H54 (cell line): ENCODE measurements at places on chromosomes 6 and 20.

DNA sequence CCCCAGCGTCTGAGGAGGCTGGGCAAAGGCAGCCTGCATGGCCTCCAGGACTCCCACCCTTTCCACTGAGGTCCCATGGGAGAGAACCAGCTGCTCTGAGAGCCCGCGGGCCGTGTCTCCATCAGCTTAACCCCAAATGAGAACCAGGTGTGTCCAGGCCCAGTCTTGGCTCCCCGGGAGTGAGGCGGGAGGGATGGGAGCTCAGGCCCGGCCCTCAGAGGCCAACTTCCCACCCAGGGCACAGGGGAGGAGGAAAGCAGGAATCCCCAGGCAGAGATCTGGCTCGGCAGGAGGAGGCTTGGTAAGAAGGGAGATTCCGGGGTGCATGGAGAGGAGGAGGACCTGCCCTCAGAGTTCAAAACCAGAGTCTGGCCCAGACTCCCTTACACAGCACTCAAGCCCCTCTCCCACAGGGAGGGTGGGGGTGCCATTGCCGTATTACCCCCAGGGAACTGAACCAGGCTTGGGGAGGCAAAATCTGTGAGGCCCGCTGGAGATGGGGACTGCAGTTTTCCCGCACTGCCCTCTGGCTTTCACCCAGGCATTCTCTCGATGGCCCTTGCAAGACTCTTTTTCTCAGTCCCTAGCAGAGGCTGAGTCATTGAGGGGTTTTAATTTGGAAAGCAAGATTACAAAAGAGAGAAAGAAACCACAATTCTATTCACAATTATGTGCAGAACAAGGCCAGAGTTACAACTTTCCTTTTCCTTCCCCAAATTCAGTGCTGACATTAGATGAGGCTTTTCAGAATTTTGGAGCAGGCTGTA, 17.1 kb downstream of the FOXF2 start:
- DNase-seq = no peak

DNA sequence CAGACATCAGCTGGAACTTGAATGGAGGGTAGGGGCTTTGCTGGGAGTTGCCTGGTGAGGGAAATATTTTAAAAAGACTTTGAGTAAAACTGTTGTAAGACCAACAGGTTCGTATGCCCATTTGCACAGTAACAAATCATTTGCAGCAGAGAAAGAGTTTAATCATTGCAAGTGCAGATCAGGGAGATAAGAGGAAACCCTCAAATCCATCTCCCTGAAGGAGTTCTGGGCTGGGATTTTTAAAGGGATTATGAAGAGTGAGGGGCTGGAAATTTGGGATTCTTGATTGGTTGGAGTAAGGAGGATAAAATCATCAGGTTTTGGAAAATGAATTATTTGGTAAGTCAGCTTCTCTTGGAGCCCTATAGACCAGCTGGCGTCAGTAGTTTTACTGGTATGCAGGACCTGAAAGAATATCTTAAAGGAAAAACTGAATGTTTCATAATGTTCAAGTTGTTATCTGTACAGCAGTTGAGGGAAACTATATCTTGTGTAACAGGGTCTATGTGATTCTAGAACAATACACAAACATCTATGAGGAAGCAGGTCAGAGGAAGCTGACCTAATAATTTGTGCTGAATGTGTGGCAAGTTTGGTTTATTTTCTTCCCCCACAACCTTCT, 295.5 kb downstream of the PLCB1 start:
- DNase-seq = no peak

- DNase-seq = no peak
Measured at GRCh38 chr6:82979657-82980056, 86.0 kb downstream of the UBE3D start.

GRCh38 chr6:12243169-12243568, 47.0 kb upstream of the EDN1 start:
- DNase-seq = no peak

GRCh38 chr20:51306081-51306480, 236.4 kb downstream of the NFATC2 start:
- DNase-seq = no peak

GRCh38 chr6:22141241-22141745, 155.5 kb downstream of the PRL start:
- DNase-seq = no peak

DNA sequence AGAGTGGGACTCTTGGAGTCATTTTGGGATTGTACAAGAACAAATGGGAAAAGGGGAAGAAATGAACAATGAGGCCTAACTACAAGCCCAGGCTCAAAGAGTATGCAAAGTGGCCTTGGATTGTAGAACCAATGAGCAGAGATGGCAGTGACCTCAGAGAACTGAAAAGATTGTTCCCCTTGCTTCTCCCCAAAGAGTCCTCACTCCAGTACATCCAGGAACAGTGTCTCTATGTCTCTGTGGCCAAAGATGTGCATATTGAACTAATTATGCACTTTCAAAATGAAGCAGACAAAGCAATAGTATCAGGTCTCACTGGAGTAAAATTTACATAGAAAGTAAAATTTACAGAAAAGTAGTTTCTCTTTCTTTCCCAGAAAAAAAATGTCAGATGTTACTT, 81.0 kb downstream of the SMLR1 start:
- DNase-seq = no peak

- no peak for DNase-seq
Measured at GRCh38 chr20:35888657-35889056, 65.6 kb downstream of the SCAND1 start.

- DNase-seq = no peak
Measured at GRCh38 chr6:157757430-157758403, 65.3 kb upstream of the SNX9 start.

GRCh38 chr20:46089167-46089416, 670 bp downstream of the NCOA5 start:
- peak; percentile 47 for DNase-seq

DNA sequence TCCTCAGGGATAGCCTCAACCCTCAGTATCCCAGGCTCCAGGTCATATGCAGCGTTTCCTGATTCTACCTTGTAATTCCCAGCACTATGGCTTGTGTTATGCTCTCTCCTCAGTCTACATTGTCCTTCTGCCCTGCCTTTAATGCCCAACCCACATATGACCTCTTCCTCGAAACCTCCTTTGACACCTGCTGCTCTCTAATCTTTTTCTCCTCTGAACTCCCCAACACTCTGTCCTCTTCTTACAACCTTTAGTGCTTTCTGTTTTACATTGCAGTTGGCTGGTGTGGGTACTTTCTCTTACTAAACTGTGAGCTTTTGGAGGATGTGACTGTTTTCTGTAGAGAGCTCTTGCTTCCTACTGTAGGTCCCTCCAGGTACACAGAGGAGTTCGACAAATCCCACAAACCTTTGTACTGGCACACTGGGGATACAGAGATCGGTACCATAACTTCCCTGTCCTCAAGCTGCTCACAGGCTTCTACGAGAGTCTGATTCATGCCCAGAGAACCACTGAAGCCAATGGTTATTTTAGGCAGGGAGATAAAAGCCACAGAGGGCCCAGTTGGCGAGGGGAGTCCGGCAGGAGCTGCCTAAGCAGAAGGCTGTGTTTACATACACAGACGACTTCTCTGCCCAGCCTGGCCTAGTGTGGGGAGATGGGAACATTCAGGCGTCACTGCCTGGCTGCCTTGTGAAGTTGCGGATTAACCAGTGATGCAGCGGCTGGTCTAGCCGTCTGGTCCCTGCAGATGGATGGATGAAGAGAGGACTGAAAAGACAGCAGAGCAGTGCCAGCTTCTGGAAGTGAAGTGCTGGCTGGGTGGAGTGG, 8.4 kb upstream of the EPB41L1 start:
- no peak for DNase-seq

DNA sequence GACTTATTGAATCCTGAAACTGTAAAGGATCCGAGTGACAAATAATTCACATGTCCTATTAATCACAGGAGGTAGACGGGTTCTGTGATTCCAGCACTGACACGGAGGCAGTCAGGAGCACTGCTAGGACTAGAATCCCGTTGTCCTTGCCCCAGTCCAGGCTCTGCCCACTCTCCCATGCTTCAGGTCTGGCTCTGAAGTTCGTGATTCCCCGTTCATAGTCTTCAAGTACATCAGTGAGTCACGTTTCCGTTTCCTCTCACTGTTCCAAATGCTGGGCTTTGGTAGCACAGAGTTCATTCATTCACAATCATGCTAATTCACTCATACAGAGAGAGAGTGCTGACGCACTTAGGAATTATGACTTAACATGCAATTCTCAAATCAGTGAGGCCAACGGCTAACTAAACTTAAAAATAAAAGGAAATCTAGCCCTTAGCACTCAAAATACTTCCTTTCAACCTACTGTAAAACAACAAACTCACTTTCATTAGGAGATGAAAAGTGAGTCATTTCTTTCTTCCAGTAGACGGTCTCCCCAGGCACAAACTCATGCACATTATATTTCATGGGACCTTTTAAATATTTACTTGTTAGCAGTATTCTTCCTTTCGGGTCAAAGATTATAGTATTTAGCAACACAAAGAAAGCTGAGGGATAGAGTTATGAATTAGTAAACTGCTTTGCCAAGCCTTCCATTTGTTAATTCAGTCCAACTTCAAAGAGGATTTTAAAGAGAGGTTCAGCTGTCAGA, 94.0 kb upstream of the NHSL1 start:
- DNase-seq = peak; percentile 35

DNA sequence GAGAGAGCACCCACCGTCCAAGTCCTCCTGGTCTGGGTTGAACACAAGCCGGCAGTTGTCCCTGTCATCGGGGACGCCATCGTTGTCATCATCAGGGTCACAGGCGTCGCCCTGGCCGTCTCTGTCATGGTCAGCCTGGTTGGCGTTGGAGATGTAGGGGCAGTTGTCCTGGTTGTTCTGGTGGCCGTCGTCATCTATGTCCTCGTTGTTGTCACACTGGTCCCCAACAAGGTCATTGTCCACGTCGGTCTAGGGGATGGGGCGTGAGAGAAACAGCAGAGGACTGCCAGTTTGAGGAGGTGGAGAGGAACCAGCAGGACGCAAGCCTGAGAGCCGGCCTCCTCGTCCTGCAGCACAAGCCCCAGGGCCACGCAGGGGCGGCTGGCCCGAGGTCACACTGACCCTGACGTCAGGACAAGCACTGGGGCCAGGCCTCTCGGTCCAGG, 28.5 kb downstream of the THBS2 start:
- no peak for DNase-seq
